Heart left ventricle (tissue), 16 donors: ENCODE measurements at places on chromosomes 3 and 15.

GRCh38 chr3:157436583-157437291 lies at the start of gene PTX3:
Gene PTX3 (plus strand): TSS chr3:157436850. CDS start chr3:157436934, 84 bp downstream.
- peak; percentile 34 for DNase-seq

DNA sequence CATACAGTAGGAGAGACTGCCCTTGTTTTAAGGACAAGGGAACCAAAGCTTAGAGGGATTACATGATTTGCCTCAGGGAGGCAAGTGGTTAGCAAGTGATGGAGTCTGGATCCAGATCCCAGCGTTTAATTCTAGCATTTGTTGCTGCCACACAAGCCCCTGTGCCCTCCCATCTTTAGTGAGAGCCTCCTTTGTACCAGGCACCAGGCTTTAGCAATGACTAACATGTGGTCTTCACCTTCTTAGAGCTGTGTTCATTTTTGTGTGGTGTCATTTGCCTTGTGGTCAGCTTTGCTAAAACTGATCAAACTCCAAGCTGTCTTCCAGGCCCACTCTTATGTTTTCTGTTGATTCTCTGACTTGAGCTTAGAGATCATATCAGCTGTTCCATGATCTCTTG lies 290.5 kb downstream of the RPLP1 start:
- DNase-seq, result no peak

GRCh38 chr15:79115986-79116665 lies 25.5 kb upstream of the RASGRF1 start:
- DNase-seq, result no peak

DNA sequence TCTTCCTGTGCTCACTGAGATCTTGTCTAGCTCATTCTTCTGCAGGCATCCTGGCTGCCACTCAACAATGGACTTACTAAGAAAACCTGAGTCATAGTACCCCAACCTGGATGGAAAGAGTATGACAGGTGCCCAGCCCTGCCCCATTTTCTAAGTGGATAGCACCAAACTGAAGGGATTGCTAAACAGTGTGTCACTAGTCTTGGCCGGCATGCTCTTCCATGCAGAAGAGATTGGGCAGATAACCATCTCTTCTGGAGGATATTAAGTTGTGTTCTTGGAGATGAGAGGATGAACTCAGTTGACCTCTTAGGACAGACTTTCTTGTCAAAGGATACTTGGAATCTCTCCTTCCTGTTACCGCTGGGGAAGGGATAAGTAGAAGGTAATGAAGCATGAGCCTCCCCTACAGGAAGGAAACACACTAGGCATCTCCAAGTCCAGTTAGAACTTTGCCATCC lies 797.5 kb downstream of the AGBL1 start:
- DNase-seq, result no peak
